CD4-positive, CD25-positive, alpha-beta regulatory T cell (primary cell): ENCODE measurements at places on chromosomes 7 and 10. TPM values are rescaled to one million over a fixed set of nuclear protein-coding genes. Genes with fewer than 3 reads are reported as not detected.
A peak's percentile ranks its signal among the peaks of the same experiment; 100 is the strongest.

- no peak overlapping the region for H3K27ac ChIP-seq
- DNase-seq = peak; percentile 29
- H3K27me3 ChIP-seq = no peaks in the 10 kb centered on the region
- H3K36me3 ChIP-seq = no peaks in the 10 kb centered on the region
- H3K4me1 ChIP-seq = no peaks in the 10 kb centered on the region
These were observed 38.5 kb upstream of the MKRN1 start for GRCh38 chr7:140517546-140518369.

DNA sequence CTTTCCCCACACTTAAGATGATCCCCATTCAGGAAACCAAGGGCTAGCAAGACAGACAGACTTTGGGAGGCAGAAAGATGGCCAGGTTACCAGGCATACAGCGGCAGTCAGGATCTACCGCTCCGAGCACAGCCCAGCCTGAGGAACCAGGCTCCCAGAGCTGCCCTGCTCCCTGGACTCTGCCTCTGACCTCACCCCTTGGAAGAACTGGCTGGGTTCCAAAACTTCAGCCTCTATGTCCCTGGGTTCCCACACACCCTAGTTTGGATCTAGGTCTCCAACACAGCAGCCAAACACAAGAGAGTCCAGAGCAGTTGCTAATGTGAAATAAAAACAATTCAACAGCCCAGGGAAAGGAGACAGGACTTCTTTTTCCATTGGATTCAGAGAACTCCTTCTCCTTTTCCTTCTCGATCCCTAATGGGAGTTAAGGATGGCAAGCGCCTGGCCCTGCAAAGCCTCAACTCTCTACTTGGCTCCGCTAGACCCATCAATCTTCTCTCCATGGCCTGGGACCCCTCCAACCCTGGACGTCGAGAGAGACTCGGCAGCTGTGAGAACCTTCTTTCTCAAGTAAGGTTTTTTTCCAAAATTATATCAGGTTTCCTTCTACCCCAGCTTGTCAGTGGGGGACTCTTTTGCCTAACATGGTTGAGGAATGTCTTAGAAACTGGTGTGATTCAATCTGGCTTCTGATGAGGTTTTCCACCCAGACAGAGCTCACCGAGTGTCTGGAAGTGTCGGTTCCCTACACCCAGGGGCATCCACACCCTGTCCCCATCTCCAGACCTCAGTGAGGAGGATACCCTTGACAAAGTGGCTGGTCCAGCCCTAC is 219.6 kb downstream of the KCNMA1 start:
- H3K27ac ChIP-seq = no peak overlapping the region
- H3K27me3 ChIP-seq = no peaks in the 10 kb centered on the region
- no peaks in the 10 kb centered on the region for H3K36me3 ChIP-seq
- no peak overlapping the region for H3K4me3 ChIP-seq
- no peaks in the 10 kb centered on the region for H3K4me1 ChIP-seq

DNA sequence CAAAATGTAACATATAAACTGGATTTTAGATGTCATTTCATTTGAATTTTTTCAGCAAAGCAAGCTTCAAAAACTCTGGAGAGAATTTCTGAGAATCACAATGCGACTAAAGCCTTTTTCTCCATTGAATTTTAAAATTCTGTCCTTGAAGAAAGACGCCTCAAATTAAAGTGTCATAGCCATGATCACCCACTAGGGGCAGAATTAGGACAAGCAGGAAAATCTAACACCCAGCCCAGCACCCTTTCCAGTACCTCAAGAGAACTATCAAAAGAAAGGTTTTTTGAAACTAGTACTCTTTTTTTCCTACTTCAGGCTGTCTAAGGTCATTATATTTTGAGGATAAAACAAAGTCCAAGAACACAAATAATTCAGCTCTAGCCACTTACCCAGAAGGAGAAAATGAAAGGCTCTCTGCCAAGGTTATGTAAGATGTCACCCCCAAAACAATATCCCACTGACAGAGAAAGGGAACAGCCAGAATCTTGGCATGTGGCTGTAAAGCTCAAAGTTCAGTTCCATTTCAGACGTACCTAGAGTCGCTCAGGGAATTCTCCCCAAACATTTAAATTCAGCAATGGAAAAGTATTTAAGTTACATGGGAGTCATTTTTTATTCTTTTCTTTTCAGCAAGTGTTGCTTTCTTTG is 299.4 kb downstream of the SNX13 start:
- peaks cover 3% of the 10 kb centered on the region for H3K27me3 ChIP-seq
- H3K4me3 ChIP-seq = no peak overlapping the region
- no peak overlapping the region for H3K27ac ChIP-seq
- H3K4me1 ChIP-seq = no peaks in the 10 kb centered on the region

GRCh38 chr10:77974396-77975074 is 48.0 kb upstream of the DLG5 start:
- no peak overlapping the region for H3K27ac ChIP-seq
- H3K4me3 ChIP-seq = no peak overlapping the region
- DNase-seq = no peak
- peaks cover 30% of the 10 kb centered on the region for H3K36me3 ChIP-seq
- peaks cover 8% of the 10 kb centered on the region for H3K4me1 ChIP-seq

DNA sequence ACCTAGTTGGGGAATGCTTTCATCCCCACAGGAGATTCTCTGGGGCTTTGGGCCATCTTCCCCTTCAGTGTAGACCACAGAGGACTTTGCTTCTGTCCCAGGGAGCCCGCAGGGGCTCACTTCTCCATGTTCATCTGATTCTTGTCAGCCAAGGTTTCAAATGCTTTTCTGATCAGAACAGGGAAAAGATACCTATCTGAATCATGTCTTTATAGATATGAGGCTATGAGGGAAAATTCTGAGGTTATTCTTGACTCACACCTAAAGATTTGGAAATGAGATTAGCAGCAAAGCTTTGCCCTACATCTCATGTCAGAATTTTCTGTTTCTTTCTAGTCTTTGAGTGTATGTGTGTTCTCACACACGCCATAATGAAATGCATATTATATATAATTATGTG is 53.3 kb downstream of the FIGNL1 start:
- peaks cover 63% of the 10 kb centered on the region for H3K4me1 ChIP-seq
- H3K27ac ChIP-seq = peak overlapping the region; percentile 78
- no peaks in the 10 kb centered on the region for H3K27me3 ChIP-seq
- H3K4me3 ChIP-seq = peak overlapping the region; percentile 68
- DNase-seq = no peak

- no peaks in the 10 kb centered on the region for H3K36me3 ChIP-seq
- H3K27ac ChIP-seq = no peak overlapping the region
- no peaks in the 10 kb centered on the region for H3K27me3 ChIP-seq
- no peak for DNase-seq
These were observed 49.9 kb upstream of the MGMT start for GRCh38 chr10:129416956-129417765.

GRCh38 chr10:38093816-38094157 is 350 bp upstream of the ZNF37A start:
- H3K36me3 ChIP-seq = peaks cover 27% of the 10 kb centered on the region
- DNase-seq = no peak
- no peaks in the 10 kb centered on the region for H3K27me3 ChIP-seq

- no peaks in the 10 kb centered on the region for H3K27me3 ChIP-seq
- no peak for DNase-seq
- peak overlapping the region; percentile 7 for H3K27ac ChIP-seq
These were observed 131.3 kb upstream of the ASAH2 start for GRCh38 chr10:50382576-50383023.

Gene RTKN2
- total RNA-seq = 99.5 TPM

GRCh38 chr10:102227050-102227449 is 951 bp downstream of the ELOVL3 start:
- no peak for DNase-seq
- no peaks in the 10 kb centered on the region for H3K36me3 ChIP-seq
- H3K4me3 ChIP-seq = no peak overlapping the region

DNA sequence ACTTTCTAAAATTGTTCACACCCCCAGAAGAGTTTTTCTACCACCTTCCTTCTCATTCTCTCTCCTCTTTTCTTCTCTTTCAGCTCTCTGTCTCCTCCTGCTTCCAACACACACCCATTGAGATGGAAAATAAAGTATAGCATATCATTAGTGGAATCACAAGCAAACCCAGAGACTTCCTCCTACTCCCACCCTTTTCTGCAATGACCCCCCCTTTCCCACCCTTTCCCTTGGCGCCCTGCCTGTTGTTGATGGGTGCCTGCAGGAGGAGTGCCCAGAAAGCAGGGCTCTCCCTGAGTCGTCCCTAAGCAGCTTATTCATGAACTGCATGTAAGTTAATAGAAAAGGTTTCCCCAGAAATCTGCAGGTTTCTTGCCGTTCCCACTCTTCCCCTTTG is 300.0 kb downstream of the PLXNA4 start:
- H3K4me1 ChIP-seq = no peaks in the 10 kb centered on the region
- no peak for DNase-seq
- no peaks in the 10 kb centered on the region for H3K36me3 ChIP-seq
- H3K27me3 ChIP-seq = no peaks in the 10 kb centered on the region
- H3K4me3 ChIP-seq = no peak overlapping the region

GRCh38 chr7:17094963-17095574 is 203.4 kb upstream of the AHR start:
- no peaks in the 10 kb centered on the region for H3K36me3 ChIP-seq
- no peak overlapping the region for H3K27ac ChIP-seq
- H3K27me3 ChIP-seq = no peaks in the 10 kb centered on the region
- H3K4me3 ChIP-seq = no peak overlapping the region
- DNase-seq = no peak
- H3K4me1 ChIP-seq = no peaks in the 10 kb centered on the region

Gene ANKRD61
- not detected for total RNA-seq

Gene TRIM50
- total RNA-seq = not detected

Gene SLC16A9
- total RNA-seq = 0.42 TPM

GRCh38 chr7:21934808-21935207 is 10.9 kb downstream of the CDCA7L start:
- H3K27me3 ChIP-seq = no peaks in the 10 kb centered on the region
- H3K4me3 ChIP-seq = no peak overlapping the region
- no peaks in the 10 kb centered on the region for H3K4me1 ChIP-seq
- H3K36me3 ChIP-seq = no peaks in the 10 kb centered on the region

Gene SUN3
- not detected for total RNA-seq

DNA sequence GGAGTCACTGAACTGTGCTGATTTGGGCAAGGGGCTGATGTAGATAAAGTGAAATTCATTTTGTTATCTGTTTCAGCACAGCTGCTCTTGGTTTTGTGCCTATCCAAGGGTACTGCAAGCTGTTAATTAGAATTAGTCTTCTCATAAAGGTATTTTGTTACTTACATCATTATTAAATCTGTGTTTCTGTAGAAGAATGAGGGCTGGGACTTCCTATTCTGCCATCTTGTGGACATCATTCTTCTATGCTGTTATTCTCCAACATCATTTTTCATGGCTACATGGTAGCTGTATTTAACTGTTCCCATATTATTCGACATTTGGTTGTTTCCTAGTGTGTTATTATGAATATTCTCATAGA is 76.2 kb upstream of the CCDC71L start:
- H3K4me3 ChIP-seq = no peak overlapping the region
- H3K4me1 ChIP-seq = no peaks in the 10 kb centered on the region
- H3K27me3 ChIP-seq = no peaks in the 10 kb centered on the region
- H3K36me3 ChIP-seq = no peaks in the 10 kb centered on the region
- no peak overlapping the region for H3K27ac ChIP-seq
